Heart right ventricle (tissue), 16 donors: ENCODE measurements at places on chromosomes 4 and X. TPM values are rescaled to one million over a fixed set of nuclear protein-coding genes. Genes with fewer than 3 reads are reported as not detected.
A peak's percentile ranks its signal among the peaks of the same experiment; 100 is the strongest.

DNA sequence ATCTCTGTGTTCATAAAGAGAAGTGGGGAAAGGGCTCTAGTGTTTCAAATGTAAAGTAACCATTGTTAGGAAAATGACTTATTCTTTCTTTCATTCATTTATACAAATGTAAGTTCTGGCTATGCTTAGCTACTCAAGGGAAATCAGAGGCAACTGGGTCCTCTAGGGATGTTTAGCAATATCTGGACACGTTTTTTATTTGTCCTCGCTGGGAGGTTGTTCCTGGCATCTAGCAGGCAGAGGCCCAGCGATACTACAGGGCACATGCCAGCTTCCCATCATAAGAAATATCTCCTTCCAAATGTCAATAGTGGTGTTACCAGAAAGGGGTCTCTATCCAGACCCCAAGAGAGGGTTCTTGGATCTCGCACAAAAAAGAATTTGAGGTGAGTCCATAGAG lies 150.0 kb downstream of the VCX3A start:
- DNase-seq, result no peak

GRCh38 chrX:155535866-155536265 lies 76.9 kb downstream of the TMLHE start:
- DNase-seq, result no peak

DNA sequence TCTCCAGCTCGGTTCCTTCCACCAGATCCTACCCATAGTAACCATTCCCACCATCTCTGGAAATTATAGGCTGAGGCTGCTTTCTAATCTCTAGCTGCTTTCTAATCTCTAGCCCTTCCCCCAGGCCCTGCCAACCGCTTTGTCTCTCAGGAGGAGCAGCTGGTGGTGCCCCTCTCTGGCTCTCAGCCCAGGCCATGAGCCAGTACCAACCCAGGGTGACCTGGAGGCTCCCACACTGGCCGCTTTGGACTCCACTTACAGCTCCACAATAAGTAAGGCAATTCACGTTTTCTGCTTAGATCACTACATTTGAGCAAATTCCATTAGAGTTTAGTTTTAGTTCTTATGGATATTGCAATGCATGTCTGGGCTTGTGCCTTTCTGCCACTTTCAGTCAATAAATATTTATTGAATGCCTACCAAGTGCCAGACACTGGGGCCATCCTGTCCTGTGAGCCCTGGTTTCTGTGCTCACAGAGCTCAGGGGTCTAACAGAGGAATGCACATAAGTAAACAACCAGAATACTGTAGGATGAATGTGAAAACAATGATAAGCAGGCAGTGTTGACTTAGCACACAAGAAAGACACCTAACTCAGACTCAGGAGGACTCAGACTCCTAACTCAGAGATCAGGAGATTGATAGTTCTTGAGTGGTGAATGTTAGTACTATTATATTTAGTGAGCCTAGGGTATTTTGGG lies 38.9 kb downstream of the SMC1A start:
- DNase-seq, result peak; percentile 14

DNA sequence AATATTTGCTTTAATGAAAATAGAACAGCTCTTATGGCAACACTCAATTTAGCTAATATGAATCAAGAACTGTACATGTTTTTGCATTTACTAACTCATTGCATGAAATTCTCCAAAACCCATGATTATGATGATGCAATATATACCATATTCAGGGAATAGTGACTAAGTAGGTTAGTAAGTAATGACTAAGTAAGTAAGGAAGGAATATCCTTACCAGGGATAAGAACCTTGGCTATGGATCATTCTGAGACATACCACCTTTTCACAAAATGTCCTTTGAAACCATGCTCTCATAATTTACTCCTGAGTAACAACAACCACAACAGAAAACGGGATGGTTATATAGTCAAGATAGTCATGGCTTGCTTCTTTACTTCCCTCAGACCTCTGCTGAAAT lies 1513.0 kb downstream of the STIM2 start:
- no peak for DNase-seq

- DNase-seq, result no peak
Measured at GRCh38 chr4:117908306-117909207, 125.7 kb upstream of the NDST3 start.

DNA sequence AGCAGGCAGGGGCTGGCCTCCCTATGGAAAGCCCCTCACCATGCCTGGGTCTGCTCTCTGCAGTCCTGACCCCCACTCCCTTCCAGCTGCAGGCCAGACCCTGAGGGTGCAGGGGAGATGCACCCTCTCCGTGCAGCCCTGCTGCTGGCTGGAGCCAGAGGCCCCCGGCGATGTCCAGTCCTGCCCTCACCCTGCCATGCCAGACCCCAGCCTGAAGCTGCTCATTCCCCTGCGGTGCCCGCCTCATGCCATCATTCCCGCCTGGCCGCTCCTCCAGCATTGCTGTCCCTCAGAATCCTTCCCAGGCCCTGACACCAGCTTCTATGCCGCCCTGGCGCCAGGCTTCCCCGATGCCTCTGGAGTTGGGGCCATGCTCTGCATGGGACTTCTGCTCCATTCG lies 72.4 kb downstream of the SORCS2 start:
- DNase-seq, result no peak

GRCh38 chr4:113978561-113979147 lies 793 bp downstream of the ARSJ start:
- DNase-seq, result no peak

DNA sequence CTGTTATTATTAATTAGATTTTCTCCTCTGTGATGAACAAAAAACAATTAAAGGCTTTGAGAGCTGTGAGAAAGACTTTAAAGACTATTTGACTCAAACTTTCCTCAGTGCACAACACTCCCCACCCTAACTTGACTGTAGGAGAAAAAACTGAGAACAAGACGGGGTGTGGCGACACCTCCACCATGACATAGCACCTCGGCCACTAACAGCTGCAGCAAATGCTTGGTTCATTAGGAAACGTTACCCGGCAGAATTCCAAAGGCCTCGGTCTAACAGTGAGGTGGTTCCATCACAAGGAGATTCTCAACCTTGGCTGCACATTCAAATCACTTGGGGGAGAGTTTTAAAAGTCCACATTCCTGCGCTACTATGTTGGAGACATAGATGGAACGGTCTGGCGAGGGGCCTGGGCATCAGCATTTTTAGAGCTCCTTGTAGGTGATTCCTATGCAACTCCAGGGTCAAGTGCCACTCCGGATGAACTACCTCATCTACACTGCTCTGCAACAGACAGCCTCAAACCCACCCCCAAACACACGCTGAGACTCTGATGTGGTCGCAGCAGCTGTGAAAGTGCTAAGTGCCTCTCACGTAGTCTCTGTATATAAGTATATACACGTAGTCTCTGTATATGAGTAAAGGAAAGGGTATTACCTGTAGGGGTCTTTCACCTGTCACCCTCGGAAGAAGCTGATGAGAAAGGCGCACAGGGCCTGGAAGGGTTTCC lies 1.0 kb downstream of the FGFBP2 start:
- DNase-seq, result no peak

GRCh38 chr4:145937971-145938611 lies 532 bp downstream of the ZNF827 start:
- peak; percentile 12 for DNase-seq

GRCh38 chr4:92528541-92528940 lies 224.8 kb downstream of the GRID2 start:
- no peak for DNase-seq

- DNase-seq, result no peak
Measured at GRCh38 chr4:31141095-31141831, 421.1 kb downstream of the PCDH7 start.

DNA sequence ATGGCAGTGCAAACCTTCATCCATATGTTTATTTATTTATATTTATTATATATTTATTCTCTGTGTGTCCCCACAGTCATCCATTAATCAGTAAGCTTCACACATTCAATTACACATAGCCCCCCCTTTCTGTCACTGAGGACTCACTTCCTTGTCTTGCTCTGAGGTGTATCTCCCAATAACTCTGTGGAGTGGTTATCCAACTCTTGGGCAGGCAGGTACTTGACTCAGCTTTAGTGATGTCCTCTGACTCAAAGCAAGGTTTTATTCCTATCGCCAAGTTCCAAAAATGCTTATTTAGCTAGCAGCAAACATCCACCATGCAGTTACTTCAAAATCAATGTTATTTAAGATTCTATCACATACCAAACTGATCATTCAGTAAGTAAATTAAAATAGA lies 25.2 kb upstream of the NDP start:
- DNase-seq, result no peak

GRCh38 chr4:71255976-71256375 lies 82.8 kb upstream of the SLC4A4 start:
- DNase-seq, result no peak

GRCh38 chr4:86338989-86339388 lies 20.9 kb downstream of the MAPK10 start:
- no peak for DNase-seq

DNA sequence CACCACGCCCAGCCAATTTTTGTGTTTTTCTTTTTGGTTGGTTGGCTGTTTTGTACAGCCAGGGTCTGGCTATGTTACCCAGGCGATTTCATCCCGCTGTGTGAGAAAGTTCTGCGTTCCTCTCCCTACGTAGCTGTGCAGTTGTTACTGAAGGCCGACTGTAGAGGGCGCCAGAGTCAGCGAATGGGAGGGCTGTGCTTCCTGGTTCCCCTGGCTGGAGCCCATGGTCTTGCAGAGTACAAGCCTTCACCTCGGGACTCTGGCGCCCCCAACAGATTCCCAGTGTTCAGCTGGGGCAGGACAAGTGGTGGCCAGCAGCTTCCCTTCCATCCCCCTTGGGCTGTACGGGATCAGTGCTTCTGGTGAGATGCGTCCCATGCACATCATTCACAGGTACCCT lies 5.6 kb upstream of the CT45A1 start:
- DNase-seq, result no peak

GRCh38 chrX:125436855-125437254 lies 117.2 kb downstream of the TEX13C start:
- DNase-seq, result no peak

- no peak for DNase-seq
Measured at GRCh38 chr4:88817740-88818139, 120.1 kb upstream of the NAP1L5 start.

- no peak for DNase-seq
Measured at GRCh38 chrX:78769946-78770345, 22.4 kb downstream of the LPAR4 start.

- no peak for DNase-seq
Measured at GRCh38 chrX:101693476-101693875, 33.8 kb upstream of the ARMCX2 start.

- no peak for DNase-seq
Measured at GRCh38 chr4:168221301-168221700, 97.3 kb downstream of the DDX60 start.

GRCh38 chrX:74784629-74785028 lies 140.6 kb downstream of the NEXMIF start:
- DNase-seq, result no peak

DNA sequence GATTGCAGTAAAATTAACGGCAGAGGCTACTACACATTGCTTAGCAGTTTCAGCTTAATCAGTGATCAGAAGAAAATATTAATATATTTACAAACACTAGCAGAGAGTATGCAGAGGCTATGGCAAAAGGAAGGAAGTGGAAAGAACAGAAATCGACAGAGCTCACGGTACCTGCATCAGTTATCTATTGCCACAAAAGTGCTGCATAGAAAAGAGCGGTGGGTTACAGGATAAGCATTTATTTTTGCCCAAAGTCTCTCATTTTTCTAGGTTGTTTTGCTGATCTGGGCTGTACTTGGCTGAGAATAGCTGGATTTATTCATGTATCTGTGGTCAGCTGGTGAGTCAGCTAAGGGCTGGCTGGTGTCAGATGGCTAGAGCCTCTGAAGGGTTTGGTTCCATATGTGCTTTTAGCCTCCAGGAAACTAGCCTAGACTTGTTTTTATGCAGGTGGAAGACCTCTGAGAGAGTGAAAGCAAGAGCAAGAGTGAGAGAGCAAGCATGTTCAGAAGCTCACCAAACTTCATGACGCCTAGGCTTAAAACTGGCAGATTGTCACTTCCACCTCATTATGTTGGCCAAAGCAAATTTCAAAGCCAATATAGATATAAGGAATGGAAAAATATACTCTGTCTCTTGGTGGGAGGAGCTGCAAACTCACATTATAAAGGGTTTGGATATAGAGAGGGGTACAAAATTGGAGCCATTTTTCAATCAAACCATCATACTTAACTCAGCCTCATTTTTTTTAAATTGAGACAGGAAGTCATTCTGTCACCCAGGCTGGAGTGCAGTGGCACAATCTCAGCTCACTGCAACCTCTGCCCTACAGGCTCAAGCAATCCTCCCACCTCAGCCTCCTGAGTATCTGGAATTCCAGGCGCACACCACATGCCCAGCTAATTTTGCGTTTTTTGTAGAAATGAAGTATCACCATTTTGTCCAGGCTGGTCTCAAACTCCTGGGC lies 153.2 kb upstream of the RPL34 start:
- DNase-seq, result no peak

GRCh38 chr4:101784957-101785356 lies 5.6 kb upstream of the BANK1 start:
- DNase-seq, result no peak

GRCh38 chrX:24495700-24496099 lies 30.6 kb downstream of the PDK3 start:
- DNase-seq, result no peak

- DNase-seq, result peak; percentile 22
Measured at GRCh38 chrX:3345281-3346191, 916 bp downstream of the MXRA5 start.

DNA sequence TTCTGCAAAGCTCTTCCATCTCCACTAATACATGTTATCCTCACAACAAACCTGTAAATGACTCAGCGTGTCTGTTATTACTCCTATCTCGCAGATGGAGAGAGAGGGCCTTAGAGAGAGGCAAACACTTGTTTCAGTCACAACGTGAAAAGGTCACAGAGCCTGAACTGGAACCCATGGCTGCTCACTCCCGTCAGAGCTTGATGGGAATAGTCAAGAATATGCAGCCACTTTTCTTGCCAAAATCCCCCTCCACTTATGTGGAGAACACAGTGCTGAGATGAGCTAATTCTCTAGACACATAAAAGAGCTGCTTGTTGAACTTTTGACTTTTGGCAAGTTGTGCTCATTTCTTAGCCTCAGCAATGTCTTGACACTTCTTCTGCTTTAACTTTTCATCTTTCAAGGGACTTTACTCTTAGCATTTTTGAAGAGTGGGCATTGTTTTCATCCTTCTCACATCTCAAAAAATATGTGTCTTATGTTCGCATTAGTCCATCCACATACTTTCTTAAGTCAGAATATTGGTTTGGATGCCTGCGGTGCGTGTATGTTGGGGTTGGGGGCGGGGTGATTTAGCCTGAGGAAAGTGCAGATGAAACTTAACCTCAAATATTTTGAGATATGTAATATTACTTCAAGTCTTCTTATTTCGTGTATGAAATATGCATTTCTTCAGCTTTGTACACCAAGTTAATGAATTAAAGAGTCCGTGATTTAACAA lies 69.2 kb downstream of the SYNPO2 start:
- no peak for DNase-seq

GRCh38 chr4:124589786-124590185 lies 122.7 kb downstream of the ANKRD50 start:
- DNase-seq, result no peak

MAGEA1 gene
- total RNA-seq, result not detected

DCAF8L2 gene
- not detected for total RNA-seq

PAGE2 gene
- not detected for total RNA-seq

TCEAL7 gene
- 2.9 TPM for total RNA-seq

F11 gene
- not detected for total RNA-seq

USP17L12 gene
- not detected for total RNA-seq

MAGEA2 gene
- total RNA-seq, result not detected

SPANXD gene
- not detected for total RNA-seq

IBSP gene
- total RNA-seq, result not detected

DCHS2 gene
- 0.02 TPM for total RNA-seq

OTC gene
- total RNA-seq, result not detected

AFM gene
- not detected for total RNA-seq

SPRY1 gene
- total RNA-seq, result 61.7 TPM

GUCY2F gene
- not detected for total RNA-seq

GATA1 gene
- 0.25 TPM for total RNA-seq

SPANXC gene
- not detected for total RNA-seq

ZC4H2 gene
- 1.3 TPM for total RNA-seq

SERPINA7 gene
- not detected for total RNA-seq
